Neural progenitor cell (in vitro differentiated cells): ENCODE measurements at places on chromosomes 5 and 9.
A peak's percentile ranks its signal among the peaks of the same experiment; 100 is the strongest.

- no peak for DNase-seq
Observed at GRCh38 chr5:55140908-55141665, 18.9 kb upstream of the GPX8 start.

GRCh38 chr5:159269723-159270122 is 6.6 kb downstream of the UBLCP1 start:
- no peak for DNase-seq

- DNase-seq, result peak; percentile 71
Observed at GRCh38 chr9:35258660-35259474, 97.1 kb downstream of the UNC13B start.

DNA sequence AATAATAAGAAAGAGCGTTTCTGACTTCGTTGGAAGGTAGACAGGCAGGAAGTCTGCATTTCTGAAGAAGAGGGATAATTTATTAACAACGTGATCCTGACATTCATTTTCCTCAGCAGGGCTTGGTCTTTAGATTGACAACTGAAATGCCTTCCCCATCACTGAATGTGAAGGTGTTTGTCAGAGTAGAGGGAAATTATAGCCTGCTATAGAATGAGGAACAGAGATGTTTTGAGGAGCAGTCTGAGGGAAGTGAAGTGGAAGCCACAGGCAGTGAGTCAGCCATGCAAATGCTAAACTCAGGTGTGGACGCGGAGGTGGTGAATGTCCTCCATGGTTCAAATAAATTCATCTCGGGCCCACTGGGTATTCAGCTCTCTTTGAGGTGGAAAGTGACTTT is 30.5 kb downstream of the C7 start:
- DNase-seq, result no peak

GRCh38 chr5:79241535-79241979 is 5.6 kb downstream of the JMY start:
- no peak for DNase-seq

- no peak for DNase-seq
Observed at GRCh38 chr5:139825690-139826089, 30.1 kb downstream of the PSD2 start.

DNA sequence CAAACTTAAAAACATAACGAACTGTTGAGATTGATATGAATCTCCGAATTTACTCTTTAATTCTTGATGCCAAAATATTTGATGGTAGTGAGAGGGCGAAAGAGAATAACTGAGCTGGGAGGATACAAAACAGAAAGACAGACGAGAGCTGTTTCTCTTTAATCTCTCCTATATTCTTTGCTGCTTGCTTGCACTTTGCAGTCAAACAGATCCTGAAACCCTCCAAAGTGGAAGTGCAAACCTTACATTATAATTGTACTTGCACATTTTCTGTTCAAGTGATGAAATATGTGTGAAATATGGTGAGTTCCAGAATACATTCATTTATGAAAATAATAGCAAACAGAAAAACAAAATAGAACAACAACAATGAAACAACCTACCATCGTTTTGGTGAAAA is 63.8 kb downstream of the PAM start:
- DNase-seq, result no peak

- no peak for DNase-seq
Observed at GRCh38 chr5:146816775-146817387, 61.7 kb downstream of the PPP2R2B start.

DNA sequence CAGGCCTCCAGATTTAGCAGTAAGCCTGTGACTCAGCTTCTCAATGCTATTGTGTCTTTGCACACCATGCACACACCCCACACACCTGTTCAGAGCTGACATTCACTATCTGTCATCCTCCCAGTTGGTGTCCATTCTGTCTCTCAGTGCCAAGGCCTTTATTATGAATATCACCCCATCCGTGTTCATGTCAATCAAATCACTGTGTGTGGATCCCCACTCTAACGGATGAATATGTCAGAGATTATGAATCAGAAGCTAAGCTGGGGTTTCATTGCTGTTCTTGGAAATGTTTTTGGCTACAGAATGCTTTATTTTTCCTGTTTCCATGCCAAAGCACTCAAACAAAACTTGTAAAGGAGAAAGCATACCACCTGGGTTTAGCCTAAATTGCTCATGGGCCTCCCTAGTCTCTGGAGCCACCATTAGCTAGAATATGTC is 9.4 kb upstream of the MAMDC2 start:
- no peak for DNase-seq

DNA sequence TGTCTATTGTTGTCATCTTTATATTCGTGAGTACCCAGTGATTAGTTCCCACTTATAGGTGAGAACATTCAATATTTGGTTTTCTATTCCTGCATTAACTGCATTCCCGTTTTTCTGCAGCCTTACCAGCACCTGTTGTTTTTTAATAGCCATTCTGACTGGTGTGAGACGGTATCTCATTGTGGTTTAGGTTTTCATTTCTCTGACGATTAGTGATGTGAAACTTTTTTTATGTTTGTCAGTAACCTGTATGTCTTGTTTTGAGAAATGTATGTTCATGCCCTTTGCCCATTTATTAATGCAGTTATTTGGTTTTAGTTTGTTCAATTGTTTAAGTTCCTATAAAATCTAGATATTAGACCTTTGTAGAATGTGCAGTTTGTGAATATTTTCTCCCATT is 546.0 kb upstream of the RORB start:
- no peak for DNase-seq

DNA sequence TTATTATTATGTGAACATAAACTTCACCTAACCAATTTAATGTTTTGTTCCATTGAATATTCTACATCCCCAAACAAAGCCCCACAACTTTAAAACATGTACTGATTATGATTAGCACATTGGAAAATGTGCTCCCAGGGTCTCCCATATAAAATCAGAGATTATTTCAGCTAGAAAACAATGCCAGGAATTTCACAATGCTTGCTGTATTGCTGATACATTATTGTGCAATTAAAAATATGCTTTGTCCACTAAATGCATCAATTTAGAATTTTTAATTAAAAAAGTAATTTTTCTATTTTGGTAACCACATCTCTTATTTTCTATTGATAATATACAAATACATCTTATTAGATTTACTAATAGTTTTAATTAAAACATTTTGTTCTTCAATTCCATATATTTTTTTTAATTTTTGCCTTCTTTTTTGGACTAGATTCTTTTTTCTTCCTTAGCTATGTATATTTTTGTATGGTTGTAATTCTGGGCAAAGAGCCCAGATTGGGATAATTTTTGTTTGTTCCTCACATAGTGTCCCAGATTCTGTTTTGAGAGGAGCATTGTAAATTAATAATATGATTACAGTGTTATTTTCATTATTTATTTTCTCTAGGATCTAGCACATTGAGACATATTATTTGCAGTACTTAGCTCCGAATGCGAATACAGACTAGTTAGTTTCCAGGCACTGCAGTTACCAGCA is 241.5 kb upstream of the CDH18 start:
- no peak for DNase-seq

GRCh38 chr5:175894271-175894670 is 22.9 kb downstream of the CPLX2 start:
- no peak for DNase-seq

- no peak for DNase-seq
Observed at GRCh38 chr5:144281784-144282183, 111.1 kb downstream of the KCTD16 start.
